Articular chondrocyte of knee joint (primary cell): ENCODE measurements at places on chromosomes 2 and 18. TPM values are rescaled to one million over a fixed set of nuclear protein-coding genes. Genes with fewer than 3 reads are reported as not detected.

KCNG2 gene
- total RNA-seq: not detected in 2 replicates

SOX11 gene
- 0.13 and 1.6 TPM in 2 replicates for total RNA-seq

LRP1B gene
- 0.11 and 0.13 TPM in 2 replicates for total RNA-seq

PLEKHH2 gene
- total RNA-seq: 27.0 and 33.1 TPM in 2 replicates

GDF7 gene
- total RNA-seq: 0.76 and 0.91 TPM in 2 replicates

MLPH gene
- total RNA-seq: 0.65 and 3.8 TPM in 2 replicates

IL36G gene
- not detected in 2 replicates for total RNA-seq

SCYGR4 gene
- total RNA-seq: 0.11 TPM in 1 of 2 replicates, not detected in the other

MC4R gene
- total RNA-seq: not detected in 2 replicates

PPM1B gene
- 15.9 and 17.4 TPM in 2 replicates for total RNA-seq

ABHD1 gene
- total RNA-seq: 0.22 and 0.26 TPM in 2 replicates

CKAP2L gene
- total RNA-seq: 7.1 and 13.5 TPM in 2 replicates

UGT1A5 gene
- not detected in 2 replicates for total RNA-seq

ACMSD gene
- total RNA-seq: not detected in 2 replicates

SLC16A14 gene
- total RNA-seq: 1.6 and 2.3 TPM in 2 replicates

GYPC gene
- total RNA-seq: 77.5 and 109 TPM in 2 replicates

NABP1 gene
- 69.5 and 95.4 TPM in 2 replicates for total RNA-seq

EML6 gene
- 0.39 and 0.86 TPM in 2 replicates for total RNA-seq

CNGA3 gene
- total RNA-seq: 0.43 TPM in 1 of 2 replicates, not detected in the other
